ENCODE measurements at places on chromosomes 5 and 9. TPM values are rescaled to one million over a fixed set of nuclear protein-coding genes. Genes with fewer than 3 reads are reported as not detected.

GRCh38 chr5:36521838-36522745, 84.3 kb upstream of the SLC1A3 start:
- no peak for DNase-seq

- DNase-seq = no peak
Observed at GRCh38 chr5:125140220-125140619, 393.8 kb upstream of the ZNF608 start.

ZNF300 gene
- polyA plus RNA-seq = 2.6 TPM

GBGT1 gene
- polyA plus RNA-seq = 10.3 TPM

GMCL2 gene
- polyA plus RNA-seq = not detected

Measured in BJ (cell line).